HS-5 (cell line): ENCODE measurements at places on chromosomes 13 and 19.
A peak's percentile ranks its signal among the peaks of the same experiment; 100 is the strongest.

- no peak for DNase-seq
These were observed 229.2 kb downstream of the TUBA3C start for GRCh38 chr13:18952225-18953016.

DNA sequence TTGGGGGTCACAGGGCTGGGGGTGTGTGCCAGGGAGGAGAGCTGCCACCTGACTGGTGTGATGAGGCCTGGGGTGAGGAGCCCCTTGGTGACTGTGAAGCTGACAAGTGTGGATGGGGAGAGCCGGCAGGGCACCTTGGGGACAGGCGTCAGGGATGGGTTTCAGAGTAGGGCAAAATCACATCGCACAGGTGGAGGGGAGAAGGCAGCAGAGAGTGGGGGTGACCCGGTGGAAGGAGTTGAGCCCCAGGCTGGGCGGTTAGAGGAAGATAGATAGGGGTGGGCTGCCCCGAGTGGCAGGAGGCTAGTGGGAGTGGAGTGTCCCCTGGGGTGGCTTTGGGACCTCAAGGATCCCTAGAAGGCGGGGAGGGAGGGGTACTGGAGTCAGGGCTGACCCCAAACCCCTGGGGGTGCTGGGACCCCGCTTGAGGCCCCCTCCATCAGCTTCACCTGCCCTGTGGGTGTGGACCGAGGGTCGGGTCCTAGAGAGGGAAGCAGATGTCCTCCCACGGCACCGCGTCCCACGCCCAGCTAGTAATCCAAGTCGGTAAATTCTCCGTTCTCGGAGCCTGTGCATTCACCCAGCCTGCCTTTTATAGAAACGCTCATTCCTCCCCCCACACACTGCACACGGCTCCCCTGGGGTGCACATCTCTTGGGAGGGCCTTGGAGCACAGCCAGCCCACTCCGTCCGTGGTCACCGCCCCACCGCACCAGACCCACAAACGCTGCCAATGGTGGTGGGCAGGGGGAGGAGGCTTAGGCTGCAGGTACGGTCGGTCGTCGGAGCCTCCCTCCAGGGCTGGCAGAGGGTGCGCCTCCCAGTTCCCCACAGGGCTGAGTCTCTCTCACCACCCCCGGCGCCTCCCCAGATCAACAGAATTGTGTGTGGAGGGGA lies 2.4 kb downstream of the CTXN1 start:
- no peak for DNase-seq

- no peak for DNase-seq
These were observed 1082.6 kb downstream of the EFNB2 start for GRCh38 chr13:105452895-105453294.

DNA sequence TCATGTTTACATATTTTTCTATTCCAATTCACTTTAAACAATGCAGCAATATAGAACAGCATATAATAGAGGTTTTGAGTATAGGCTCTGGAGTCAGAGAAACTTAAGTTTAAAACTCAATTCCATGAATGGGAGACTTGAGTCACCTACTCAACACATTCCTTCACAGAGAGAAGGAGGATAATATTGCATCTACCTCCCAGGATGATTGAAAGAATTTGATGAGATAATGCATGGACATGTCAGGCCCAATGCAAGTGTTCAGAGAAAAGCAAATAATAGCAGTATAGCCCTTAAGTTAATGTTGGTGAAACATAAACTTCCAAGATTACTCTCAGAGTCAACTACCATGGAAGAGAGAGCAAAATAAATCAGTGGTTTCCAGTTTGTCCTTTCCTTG lies 170.2 kb downstream of the DCLK1 start:
- no peak for DNase-seq

GRCh38 chr19:17138937-17139598 lies 63.5 kb downstream of the MYO9B start:
- no peak for DNase-seq

DNA sequence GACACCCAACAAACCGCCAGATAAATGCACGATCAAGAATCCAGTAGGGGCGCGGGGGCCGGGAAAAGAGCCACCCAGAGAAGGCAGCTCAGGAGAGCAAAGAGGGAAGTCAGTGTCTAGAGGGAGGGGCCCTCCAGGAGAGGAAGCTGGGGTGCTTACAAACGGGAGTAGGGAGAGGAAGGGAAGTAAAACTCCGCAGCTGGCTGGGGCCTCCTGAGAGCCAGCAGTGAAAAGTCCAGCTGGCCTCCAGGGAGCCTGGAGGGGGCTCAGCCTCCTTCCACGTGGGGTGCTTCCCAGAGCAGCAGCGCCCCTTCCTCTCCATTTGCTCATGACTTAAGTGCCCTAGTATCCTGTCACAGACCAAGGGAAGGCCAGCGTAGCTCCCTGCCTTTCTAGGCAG lies 51.8 kb downstream of the TMED1 start:
- DNase-seq: no peak

GRCh38 chr19:42440357-42441048 lies 2.2 kb downstream of the CXCL17 start:
- DNase-seq: no peak

DNA sequence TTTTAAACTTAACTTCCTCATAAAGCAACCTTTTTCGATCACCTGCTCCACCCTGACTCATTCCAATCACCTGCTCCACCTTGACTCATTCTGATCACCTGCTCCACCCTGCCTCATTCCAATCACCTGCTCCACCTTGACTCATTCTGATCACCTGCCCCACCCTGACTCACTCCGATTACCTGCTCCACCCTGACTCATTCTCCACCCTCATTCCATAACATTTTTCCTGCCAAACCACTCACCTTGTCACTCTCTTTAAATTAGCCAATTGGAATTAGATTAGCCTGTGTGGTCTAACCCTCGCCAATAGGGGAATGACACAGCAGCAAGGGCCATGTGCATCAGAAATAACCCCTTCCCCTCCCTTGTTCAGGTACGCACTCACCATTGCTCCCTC lies 31.9 kb upstream of the ZNF83 start:
- DNase-seq: no peak

DNA sequence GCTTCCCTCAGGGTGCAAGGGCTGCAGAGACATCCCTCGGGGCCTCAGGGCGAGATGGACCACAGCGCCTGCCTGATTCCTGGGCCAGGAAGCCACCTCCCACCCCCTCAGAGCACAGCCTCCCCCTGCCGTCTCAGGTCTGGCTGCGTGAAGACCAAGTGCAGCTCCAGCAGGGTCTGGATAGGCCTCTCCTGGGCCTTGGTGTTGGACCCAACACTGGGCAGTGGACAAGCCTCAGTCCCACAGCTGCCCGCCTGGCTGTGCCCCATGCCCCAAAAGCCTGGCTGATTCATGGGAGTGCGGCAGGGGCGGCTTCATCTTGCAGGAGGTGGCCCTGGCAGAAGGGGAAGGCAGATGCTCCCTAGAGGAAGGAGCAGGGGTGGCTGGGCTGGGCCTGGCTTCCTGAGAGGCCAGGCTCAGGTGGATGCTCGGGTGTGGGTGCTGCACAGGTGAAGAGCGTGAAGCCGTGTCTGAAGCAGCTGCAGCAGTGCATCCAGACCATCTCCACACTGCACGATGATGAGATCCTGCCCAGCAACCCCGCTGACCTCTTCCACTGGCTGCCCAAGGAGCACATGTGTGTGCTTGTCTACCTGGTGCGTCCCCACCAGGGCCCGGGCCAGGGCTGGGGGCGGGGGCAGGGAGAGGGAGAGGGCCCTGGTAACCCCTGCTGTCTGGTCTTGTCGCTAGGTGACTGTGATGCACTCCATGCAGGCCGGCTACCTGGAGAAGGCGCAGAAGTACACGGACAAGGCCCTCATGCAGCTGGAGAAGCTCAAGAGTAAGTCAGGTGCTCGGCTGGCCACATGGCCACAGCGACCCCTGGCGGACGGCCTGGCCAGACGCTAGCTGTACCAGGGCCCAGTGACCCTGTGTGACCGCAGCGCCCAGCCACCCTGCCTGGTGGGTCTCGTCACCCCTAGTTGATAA lies 21.7 kb downstream of the MAU2 start:
- DNase-seq: no peak

DNA sequence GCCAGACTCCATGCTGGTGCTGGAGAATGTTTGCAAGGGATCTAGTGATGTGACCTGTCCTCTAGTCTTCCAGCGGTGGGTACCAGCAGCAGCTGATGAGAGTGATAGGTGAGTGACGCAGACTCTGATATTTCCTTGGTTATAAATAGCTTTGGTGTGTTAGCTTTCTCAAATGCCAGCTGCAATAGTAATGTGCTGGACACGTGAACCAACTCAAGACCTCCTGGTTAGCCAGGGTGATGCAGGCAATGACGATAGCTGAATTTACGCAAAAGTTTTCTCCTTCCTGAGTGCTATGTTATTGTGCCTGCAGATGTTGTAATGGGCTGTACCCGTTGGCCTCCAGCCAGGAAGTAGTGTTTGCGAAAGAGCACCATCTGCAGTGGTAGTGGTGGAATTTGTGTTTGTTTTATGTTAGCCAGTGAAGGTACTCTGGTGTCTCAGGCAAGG lies 129.5 kb downstream of the CYSLTR2 start:
- peak; percentile 82 for DNase-seq

GRCh38 chr13:52029569-52029968 lies 5.1 kb downstream of the UTP14C start:
- no peak for DNase-seq

DNA sequence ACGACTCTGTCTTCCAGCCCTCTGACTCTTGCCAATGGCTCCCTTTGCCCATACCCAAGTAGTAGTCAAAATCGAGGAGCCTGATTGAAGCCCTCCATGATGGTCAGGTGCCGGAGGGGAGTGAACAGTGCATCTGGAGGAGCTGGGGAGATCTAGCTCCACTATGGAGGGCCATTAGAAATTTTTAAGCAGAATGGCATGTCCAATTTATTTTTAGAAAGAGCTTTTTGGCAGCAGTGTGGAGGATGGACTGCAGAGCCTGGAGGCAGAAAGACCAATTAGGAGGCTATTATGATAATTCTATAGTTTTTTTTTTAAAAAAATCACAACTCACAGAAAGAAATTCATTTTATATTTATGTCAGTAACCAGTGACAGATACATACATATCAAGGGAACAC lies 92.7 kb upstream of the SLC7A1 start:
- DNase-seq: no peak

GRCh38 chr13:22134261-22134660 lies 463.4 kb downstream of the FGF9 start:
- DNase-seq: no peak

DNA sequence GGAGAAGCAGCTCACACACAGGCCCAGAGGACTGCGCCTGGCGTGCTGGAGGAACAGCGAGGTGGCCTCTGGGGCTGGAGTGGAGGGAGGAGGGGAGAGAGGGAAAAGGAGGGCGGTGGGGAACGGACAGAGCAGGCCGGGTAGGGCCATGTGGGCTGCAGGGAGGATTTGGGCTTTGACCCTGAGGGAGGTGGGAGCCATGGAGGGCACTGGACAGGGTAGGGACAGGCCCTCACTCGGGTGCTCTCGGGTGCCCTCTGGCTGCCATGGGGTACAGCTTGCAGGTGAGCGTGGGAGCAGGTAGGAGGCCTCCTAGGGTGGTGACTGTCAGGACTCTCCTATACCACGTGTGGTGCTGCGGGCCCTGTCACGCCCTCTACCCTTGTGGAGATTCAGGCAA lies 22.8 kb downstream of the PLIN4 start:
- no peak for DNase-seq

GRCh38 chr19:11197291-11198174 lies at the start of gene KANK2:
Gene KANK2, minus strand, starts transcription at chr19:11197545. Its CDS starts 3,034 bp downstream, at chr19:11194511.
- no peak for DNase-seq

DNA sequence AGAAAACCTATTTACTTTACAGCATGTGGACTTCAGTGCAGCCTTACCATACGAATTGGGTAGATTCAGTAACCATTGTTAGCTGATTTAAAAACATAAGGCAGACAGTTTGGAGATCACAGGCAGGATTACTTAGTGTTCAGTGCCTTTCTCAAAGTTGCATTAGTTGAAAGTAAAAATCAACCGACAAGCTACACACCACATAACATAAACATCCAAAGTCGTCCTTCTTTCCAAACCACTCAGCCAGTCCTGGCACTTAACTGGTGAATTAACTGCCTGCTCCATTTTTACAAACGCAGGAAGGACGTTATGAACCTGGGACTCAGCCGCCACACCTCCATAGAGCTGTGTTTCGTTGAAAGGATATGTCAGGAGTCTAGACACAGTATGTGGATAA lies 91.4 kb downstream of the COL4A1 start:
- DNase-seq: no peak

GRCh38 chr13:59492030-59492636 lies 671.6 kb downstream of the DIAPH3 start:
- DNase-seq: no peak

- DNase-seq: no peak
These were observed 289.2 kb downstream of the KLF12 start for GRCh38 chr13:73844986-73845385.

- DNase-seq: no peak
These were observed 262.7 kb upstream of the SLC10A2 start for GRCh38 chr13:103328899-103329298.

DNA sequence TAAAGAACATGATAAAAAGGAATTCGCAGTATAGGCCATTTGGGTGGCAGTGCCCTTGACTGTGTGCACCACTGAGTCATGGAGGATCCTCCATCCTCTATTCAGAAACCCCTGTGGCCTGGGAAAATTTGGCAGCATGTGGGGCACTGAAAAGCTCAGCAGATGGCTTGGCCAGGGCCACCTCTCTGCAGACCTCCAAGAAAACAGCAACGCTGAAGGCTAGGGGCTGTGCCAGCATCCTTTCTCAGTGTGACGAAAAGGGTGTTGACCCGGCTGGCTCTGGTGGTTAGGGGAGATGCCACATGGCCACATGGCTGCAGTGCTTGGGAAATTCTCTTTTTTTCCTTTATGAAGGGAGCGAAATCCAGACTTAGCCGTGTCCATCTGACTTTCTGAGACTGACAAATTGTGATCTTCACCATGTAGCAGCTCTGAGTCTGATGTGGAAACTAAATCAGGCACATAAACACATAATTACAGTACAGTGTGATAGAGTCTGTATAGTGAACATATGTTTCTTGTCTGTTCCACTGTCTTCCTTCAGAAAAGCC lies 178.0 kb downstream of the KCTD12 start:
- no peak for DNase-seq

DNA sequence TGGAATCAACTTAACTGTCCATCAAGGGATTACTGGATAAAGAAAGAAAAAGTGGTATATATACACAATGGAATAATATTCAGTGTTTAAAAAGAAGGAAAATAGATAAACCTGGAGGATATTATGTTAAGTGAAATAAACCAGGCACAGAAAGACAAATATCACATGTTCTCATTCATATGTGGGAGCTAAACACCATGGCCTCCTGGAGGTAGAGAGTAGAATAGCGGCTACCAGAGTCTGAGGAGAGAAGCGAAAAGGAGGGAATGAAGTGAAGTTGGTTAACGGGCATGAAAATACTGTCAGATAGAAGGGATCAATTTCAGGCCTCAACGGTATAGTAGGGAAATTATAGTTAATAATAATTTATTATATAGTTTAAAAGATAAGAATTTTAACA lies 147.5 kb upstream of the OBI1 start:
- no peak for DNase-seq
